ENCODE measurements at places on chromosomes 2 and 18.

- no peak for DNase-seq
Observed at GRCh38 chr2:133605011-133605765, 36.9 kb upstream of the NCKAP5 start.

- no peak for DNase-seq
Observed at GRCh38 chr18:37640504-37640903, 74.9 kb upstream of the CELF4 start.

DNA sequence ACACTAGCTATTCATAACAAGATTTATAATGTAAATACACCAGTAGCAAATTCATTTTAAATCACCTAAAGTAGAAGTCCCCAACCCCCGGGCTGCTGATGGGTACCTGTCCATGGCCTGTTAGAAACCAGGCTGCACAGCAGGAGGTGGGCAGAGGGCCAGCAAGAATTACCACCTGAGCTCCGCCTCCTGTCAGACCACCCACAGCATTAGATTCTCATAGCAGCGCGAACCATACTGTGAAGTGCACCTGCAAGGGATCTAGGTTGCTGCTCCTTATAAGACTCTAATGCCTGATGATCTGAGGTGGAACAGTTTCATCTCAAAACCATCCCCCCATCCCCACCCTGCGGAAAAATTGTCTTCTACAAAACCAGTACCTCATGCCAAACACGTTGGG, 71.3 kb downstream of the KANSL1L start:
- DNase-seq, result no peak

GRCh38 chr2:131543385-131543891, 15.8 kb downstream of the CCDC74A start:
- no peak for DNase-seq

GRCh38 chr2:1685957-1686783, 58.1 kb downstream of the PXDN start:
- no peak for DNase-seq

All from NCI-H1694 treated with DMSO at 0.1 percent for 48 hours (cell line).